Activated CD4-positive, alpha-beta T cell treated with anti-CD3 and anti-CD28 coated beads, Interleukin-2, amount 50 U/mL, for 48 hours (primary cell): ENCODE measurements at places on chromosomes 4 and X.

DNA sequence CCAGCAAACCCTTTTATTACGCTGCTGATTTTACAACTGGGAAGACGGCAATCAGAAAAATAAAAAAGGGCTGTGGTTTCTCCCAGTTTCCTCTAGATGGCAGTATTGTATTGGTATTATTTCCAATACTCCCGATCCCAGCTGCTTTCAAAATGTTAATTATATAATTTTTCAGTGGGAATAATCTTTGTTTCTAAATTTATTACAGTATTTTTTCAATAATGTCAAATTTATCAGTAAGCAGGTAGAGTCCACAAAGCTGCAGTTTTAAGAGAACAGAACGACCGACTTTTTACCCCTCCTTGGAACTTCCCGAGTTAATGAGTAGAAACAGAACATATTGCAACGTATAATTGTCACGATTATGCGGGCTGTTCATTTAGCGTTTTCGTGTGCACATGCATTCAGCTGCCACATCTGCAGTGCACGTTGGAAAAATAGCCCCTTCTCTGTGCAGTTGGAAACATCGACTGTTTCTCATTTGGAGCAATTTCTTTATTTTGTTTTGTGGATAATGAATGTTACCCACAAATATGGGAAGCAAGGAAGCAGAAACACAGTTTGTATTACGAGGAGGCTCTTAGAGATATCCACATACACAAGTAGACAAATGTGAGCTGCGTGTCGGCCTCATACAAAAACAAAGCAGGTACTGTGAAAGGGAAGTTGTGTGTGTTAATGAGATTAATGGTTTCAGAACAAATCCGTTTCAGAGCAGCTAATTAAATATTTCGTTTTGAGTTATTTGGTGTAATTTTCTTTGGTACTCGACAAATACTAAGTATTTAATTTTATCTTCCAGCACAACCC is 188.0 kb downstream of the STIM2 start:
- no peak for DNase-seq

GRCh38 chr4:186240848-186241491 is 13.7 kb downstream of the KLKB1 start:
- no peak for DNase-seq

DNA sequence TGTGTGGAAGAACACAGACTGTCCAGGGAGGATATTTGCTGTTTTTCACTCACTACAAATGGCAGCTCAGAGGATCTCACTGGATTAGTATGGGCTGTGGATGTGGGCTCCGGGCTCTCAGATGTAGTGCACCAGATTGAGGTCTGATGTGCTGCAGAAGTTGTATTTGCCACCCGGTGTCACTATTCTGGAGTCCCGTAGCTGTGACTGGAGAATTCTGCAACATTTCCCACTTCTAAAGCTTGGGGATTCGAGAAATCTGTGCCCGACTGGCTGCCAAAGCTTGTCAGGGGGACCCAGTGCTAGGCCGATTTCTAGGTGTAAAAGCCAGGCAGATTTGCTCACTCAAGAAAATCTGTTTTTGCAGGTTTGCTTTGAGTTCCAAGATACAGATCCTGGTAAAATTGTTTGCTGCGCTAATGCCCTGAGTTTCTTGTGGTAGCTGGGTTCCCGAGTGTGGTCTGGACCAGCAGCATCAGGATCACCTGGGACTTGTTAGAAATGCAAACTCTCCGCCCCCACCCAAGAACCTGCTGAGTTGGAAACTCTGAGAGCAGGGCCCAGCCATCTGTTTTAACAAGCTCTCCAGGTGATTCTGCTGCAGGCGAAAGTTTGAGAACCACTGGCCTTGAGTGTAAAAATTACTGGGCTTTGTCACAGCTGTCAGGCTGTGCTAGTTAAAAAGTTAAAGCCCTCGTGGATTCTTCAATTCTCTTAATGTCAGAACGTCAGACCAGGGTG is 18.1 kb downstream of the KIT start:
- no peak for DNase-seq

DNA sequence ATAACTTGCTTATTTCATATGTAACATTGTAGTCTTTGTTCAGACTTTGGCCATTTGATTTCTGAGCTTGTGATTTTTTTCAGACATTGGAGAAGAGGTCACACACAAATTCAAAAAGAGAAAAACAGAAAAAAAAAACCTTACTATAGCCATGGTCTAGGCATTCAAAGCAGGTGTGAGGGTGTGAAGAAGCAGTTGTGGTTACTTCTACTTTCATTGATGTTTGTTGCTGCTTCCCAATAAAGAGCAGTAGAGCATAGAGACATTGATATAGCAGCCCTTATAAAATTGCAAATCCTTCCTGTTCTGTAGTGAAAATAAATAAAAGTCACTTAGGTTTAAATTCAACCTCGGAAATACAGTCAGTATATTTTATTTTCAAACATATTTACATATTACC is 671.6 kb downstream of the GRXCR1 start:
- no peak for DNase-seq

GRCh38 chr4:36841583-36842326 is 402.8 kb upstream of the NWD2 start:
- no peak for DNase-seq

- no peak for DNase-seq
Observed at GRCh38 chr4:185932491-185932890, 120.5 kb upstream of the SORBS2 start.

DNA sequence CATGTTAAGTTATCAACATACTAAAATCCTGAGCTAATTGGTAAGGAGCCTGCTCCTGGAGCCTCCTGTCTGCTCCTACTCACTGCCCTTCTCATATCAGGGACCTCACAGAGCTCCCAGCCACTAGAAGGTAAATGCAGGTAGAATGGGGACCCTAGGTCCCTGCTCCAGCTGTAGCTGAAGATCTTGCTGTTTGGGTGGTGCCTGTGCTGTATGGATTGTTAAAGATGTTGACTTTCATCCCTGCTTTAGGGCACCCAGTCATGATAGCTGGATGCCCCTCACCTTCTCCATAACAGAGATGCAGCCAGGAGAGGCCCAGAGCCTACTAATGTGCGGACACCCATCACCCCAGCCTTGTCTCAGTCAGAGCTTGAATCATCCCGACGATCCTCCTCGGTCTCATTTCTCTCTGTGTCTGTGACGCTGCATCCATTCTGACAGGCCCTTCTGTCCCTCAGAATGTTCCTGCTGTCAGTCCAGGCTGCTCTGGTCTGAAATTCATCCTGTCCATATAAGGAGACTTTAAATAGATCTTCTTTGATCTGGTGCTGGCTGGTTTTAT is 341.7 kb upstream of the GATB start:
- DNase-seq, result no peak

DNA sequence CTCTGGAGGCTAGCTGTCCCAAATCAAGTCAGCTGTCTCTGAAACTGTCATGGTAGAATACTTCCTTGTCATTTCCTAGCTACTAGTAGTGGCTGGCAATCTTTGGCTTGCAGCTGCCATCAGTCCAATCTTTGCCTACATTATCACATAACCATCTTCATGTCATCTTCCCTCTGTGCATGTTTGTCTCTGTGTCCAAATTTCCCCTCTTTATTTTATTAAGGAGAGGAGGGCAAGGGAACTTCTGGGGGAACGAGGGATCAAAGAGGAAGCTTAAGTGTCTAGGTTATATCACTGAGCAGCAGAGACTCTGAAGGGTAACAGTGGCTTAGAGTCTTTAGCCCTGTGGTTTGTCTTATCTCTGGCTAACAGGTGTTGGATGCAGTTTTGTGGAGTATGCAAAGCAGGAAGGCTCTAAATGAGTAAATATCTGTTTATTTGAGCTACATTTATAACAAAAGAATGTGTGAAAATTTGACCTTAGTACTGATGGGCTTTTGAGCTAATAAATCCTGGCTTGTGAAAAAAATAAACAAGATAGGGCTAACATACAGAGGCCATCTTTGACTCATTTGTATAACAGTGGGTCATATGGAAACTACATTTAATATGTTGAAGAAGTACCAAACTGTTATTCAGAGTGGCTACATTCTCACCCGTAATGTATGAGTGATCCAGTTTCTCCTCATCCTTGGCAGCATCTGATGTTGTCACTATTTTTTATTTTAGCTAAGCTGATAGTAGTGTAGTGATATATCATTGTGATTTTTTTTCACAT is 49.4 kb upstream of the ENOX2 start:
- no peak for DNase-seq

GRCh38 chr4:145867406-145867805 is 71.2 kb downstream of the ZNF827 start:
- no peak for DNase-seq

DNA sequence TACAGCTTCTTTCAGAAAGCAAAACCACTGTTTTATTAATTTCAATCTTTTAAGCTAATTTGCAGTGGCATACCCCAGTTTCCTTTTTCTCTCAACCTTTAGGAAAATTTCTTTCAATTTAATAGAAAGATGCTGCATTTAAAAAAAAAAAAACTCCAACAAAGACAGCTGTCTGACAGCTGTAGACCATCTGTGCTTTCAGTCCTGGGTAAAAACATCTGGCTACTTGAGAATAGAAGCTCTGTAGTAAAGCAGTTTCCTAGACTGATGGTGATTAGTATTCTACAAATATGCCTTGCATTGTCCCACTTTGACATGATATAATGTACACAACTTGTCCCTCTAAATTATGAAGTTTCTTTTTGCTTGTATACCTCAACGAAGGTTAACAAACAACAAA is 197.8 kb downstream of the EDA start:
- DNase-seq, result no peak

- no peak for DNase-seq
Observed at GRCh38 chr4:10877076-10877475, 192.5 kb upstream of the CLNK start.

- no peak for DNase-seq
Observed at GRCh38 chr4:153365003-153365402, 20.5 kb downstream of the MND1 start.

GRCh38 chr4:74426101-74426500 is 18.8 kb upstream of the AREG start:
- DNase-seq, result no peak

DNA sequence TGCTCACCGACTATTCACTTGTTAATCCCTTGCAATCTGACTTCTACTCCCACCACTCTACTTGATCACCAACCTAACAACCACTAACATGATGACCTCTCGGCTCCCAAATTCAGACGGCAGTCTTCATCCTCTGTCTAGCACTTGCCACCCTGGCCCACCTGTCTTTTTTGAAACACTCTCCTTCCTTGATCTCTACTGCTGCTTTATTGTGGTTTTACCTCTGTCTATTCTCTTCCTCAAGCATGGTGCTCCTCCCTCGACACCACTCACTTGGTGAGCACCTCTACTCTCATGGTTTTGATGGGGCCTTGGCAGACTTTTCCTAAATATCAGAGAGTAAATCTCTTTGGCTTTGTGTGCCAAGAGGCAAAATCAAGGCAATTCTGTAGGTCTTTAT is 21.7 kb upstream of the CXCR3 start:
- no peak for DNase-seq

DNA sequence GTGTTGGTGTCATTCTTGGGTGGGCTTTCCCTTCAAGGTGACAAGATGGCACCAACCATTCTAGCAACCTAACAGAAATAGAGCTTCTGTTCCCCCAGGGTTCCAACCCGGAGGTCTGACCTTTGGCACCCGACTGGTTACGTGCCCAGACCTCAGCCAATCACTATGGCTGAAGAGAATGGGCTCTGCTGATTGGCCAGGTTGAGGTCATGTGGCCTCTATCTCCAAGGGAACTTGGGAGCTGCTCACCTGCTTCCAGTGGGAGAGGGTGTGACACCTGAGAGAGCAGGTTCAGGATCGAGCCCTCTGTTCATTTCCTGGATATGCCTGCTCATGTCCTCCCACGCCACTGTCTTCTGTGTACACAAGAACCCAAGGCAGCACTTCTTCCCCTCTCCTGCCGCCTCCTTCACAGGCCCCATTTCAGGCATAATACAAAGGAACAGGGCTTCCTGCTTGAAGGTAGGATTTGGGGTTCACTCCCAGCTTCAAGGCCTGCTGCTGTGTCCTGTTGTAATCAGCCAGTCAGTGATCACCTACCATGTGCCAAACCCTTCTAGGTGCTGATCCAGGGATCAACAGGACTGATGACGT is 11.0 kb downstream of the SOWAHB start:
- DNase-seq, result no peak

- no peak for DNase-seq
Observed at GRCh38 chr4:74480267-74480666, 35.3 kb downstream of the AREG start.

- no peak for DNase-seq
Observed at GRCh38 chrX:57930051-57930450, 19.8 kb upstream of the ZXDA start.

GRCh38 chrX:71543316-71543715 is 10.4 kb downstream of the OGT start:
- DNase-seq, result no peak

GRCh38 chr4:140497747-140498636 is at the start of gene MGAT4D:
TSS of gene MGAT4D (minus strand) at chr4:140498293. CDS start at chr4:140498222, 71 bp downstream.
- DNase-seq, result peak; percentile 4

- no peak for DNase-seq
Observed at GRCh38 chr4:69799337-69799736, 38.9 kb upstream of the SULT1B1 start.

DNA sequence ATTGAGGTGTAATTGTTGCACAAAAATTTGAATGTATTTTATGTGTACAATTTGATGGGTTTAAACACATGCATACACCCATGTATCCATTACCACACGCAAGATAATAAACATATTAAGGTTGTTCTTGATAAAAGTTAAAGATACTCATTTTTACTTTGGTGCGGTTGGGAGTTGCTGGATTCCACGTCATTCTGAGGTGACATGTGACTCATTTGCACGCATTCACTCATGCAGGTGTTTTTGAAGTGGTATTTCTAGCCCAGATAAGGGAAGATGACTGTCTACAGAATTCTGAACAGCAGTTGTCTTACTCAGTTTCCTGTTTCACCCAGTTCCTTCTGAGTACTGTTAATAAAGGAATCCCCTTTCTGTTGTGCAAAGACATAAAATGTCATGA is 142.0 kb downstream of the RTL3 start:
- peak; percentile 18 for DNase-seq

- DNase-seq, result no peak
Observed at GRCh38 chrX:113947548-113947947, 636.3 kb upstream of the HTR2C start.

- DNase-seq, result peak; percentile 23
Observed at GRCh38 chrX:63250253-63250868, 100.8 kb downstream of the SPIN4 start.

DNA sequence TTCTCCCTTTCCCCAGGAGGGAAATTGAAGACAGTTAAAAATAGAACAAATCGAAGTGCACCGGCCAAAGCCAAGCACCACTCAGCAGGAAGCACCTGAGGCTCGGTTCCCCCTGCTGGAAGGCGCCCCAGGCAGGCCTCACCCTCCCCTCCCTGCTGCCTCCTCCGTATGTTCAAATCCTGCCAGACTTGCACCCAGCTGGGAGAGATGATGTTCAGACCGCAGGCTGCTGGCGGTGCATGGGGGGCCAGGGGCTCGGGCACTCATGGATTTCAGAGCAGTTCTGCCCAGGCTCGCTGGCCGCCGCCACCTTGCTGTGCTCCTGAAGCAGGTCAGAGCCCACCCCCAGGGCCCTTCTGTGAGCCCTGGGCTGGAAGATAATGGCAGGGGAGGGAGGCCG is 91.4 kb downstream of the DCTD start:
- no peak for DNase-seq

GRCh38 chr4:24527371-24527770 is 57.0 kb downstream of the DHX15 start:
- DNase-seq, result no peak
